Daoy (cell line): ENCODE measurements at places on chromosomes 16 and 17. TPM values are rescaled to one million over a fixed set of nuclear protein-coding genes. Genes with fewer than 3 reads are reported as not detected.

The COG7 gene
- total RNA-seq, result 10.5 and 13.6 TPM in 2 replicates

DNA sequence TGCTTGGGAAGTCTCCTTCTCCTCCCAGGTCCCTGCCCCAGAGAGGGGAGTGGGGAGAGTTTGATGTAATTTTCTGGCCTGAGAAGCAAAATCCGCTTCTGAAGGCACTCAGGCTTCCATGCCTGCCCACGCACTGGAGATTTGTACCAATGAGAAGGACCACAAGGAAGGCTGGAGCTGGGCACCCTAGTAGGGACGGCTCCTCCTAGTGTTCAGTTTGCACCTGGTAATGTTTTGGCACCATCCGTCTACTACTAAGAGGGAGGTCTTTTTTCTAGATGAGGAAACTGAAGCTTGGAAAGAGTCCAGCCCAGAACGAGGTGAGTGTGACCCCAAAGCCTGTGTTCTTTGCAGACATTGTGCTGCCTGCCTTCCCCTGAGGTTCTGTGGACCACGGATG, 83.6 kb upstream of the NLRP1 start:
- peak; percentile 42 for DNase-seq

DNA sequence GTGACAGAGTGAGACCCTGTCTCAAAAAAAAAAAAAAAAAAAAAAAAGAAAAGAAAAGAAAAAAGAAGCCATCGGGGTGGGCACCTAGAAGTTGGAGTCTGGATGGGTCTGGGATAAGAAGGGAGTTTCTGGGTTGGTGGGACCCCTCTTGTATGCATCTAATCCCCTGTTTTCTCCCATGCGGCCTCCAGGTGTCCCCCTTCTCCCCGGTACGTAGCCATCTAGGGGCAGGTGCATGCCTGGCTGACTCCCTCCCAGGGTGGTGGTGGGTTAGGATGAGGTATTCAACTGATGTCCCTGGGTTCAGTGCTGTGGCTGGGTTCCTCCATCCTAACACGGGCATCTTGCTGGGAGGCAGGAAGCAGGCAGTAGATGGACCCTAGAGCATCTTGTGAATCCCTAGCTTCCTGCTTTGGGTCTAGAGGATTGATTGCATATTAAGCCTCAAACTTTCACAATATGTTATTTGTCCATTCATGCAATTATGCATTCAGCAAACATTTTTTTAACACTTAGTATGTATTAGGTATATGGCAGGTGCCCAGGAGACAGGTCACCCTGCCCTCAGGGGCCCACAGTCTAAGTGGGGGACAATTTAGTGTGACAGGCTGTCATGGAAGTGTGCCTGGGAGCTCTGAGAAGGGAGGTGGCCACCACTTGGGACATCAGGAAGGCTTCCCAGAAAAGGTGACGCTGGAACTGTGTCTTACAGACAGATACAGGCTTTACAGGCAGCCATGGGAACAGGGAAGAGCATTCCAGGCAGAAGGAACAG, 13.1 kb downstream of the FMNL1 start:
- no peak for DNase-seq

DNA sequence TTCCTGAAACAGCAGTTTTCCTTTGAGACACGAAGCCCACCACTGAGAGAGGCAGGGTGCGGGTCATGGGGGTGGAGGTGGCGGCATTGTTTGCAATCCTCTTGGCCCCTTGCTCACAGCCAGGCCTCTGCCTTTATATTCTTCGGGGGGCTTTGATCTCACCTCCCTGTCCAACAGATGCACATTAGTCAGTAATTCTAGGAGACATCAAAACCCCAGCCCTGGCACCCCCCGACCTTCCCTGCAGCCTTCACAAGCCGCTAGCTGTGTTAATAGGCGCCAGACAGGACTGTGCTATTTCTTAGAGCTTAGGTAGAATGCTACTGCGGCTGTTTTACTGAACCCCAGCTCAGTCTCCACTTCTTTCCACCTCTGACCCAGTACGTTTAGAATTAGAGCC, 212.6 kb downstream of the RBFOX1 start:
- no peak for DNase-seq

The ZP2 gene
- not detected in 2 replicates for total RNA-seq

- DNase-seq, result no peak
Measured at GRCh38 chr17:77132411-77133086, 8.2 kb upstream of the SEC14L1 start.

The TMEM204 gene
- total RNA-seq, result 1.1 TPM in 1 of 2 replicates, not detected in the other

GRCh38 chr17:32943647-32944191, 15.8 kb downstream of the TMEM98 start:
- no peak for DNase-seq
